GM13977 (cell line): ENCODE measurements at places on chromosomes 6 and 20.

- no peak for DNase-seq
Measured at GRCh38 chr6:41190791-41191190, 10.2 kb downstream of the TREML2 start.

GRCh38 chr20:64111841-64112641, 4.7 kb upstream of the NPBWR2 start:
- DNase-seq, result no peak

DNA sequence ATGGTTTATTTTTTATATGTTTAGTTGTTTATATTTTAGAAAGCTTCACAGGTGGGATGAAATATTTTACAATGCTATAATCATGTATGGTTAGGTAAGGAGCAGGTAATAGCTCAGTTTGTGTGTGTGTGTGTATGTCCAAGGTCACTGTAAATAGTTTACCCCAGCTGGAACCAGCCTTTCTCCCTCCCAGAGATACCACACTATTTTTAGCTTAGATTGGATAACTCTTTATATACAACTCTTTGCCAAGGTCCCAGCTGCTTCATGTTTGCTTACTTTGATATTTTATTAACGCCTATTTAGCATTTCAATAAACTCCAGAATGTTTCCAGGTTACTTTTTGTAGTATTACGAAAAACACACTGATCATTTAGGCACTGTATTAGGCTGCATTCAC, 1.8 kb upstream of the PEX7 start:
- DNase-seq, result no peak

- no peak for DNase-seq
Measured at GRCh38 chr6:163243083-163243482, 171.4 kb upstream of the QKI start.

- DNase-seq, result no peak
Measured at GRCh38 chr6:33828764-33829731, 25.2 kb upstream of the MLN start.

- no peak for DNase-seq
Measured at GRCh38 chr6:3553254-3553653, 96.4 kb upstream of the SLC22A23 start.

GRCh38 chr6:135994857-135995544, 143.5 kb downstream of the PDE7B start:
- no peak for DNase-seq

DNA sequence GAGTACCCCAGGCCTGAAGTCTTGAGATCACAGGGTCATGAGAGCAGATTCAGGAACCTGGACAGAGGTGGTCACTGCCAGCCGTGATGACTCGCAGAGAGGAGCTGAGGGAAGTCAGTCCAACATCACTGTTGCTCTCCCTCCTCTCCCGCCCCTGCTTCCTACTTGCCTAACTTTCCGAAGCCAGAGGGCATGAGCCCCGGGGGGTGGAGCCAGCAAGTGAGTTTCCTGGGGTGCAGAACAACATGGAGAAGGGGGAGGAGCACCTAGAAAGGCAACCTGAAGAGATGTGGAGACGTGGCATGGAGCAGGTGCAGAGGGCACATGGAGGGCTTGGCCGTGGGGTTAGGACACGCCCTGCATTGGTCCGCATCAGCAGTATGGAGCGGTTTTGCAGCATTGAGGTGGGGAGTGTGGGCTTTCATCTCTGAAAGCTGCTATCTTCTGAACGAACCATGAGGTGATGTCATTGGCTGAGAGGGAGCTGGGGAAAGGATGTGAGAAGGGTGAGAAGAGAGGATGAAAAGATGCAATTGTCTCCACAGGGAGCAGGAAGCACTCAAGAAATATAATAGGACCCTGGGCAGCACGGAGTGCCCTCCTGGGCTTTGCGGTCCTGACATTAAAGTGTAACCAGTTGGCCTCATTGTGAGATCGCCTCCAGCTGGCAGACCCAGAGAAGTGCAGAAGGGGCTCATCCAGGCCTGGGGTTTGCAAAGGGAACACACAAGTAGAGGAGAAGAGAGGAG, 25.0 kb downstream of the GDAP1L1 start:
- DNase-seq, result no peak

GRCh38 chr6:20948556-20948955, 414.3 kb downstream of the CDKAL1 start:
- DNase-seq, result no peak

- DNase-seq, result peak; percentile 34
Measured at GRCh38 chr6:119077643-119078375, 655 bp downstream of the FAM184A start.

DNA sequence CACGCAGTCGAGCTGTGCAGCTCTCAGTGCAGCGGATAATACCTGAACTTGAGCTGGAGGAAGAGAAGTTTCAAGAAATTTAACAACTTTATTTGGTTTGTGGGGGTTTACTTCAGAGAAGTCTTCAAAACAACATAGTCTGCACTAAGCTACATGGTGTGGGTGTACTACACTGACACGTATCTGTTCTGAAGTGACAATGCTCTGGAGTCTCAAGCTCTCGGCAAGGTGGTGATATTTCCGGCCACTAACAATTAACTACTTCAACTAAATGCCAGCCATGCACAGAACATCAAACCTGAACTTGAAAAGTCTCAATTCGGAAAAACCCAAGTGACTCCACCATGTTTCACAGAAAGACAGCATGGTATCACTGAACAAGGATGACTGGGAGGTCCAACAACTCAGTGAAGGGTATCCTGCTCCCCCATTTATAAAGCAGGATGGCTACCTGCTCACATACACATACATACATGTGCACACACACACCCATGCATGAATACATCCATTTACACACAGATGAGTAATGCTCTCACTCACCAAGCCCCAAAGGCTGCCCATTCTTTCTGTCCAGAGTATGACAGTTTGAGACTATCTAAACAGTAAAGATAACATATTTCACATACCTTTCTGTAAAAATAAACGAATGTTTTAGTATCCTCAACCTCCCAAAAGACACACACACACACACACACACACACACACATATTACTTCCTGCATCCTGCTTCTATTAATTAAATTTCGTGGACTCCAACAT, 15.4 kb upstream of the ANKRD60 start:
- no peak for DNase-seq

DNA sequence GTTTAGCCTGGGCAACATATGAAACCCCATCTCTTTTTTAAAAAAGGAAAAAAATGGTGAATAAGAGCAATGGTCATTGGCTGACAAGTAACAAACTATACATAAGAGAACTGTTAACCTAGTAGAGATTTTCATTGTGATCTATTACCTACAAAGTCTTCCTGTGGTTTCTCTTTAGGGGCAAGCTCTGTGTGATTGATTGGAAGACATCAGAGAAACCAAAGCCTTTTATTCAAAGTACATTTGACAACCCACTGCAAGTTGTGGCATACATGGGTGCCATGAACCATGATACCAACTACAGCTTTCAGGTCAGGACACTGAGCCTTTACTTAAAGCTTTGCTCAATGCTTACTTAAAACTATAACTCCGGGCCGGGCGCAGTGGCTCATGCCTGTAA, 19.2 kb downstream of the MGME1 start:
- no peak for DNase-seq

- no peak for DNase-seq
Measured at GRCh38 chr20:23503649-23504048, 12.7 kb downstream of the CST8 start.

- DNase-seq, result no peak
Measured at GRCh38 chr6:155580904-155581303, 125.3 kb upstream of the NOX3 start.

GRCh38 chr6:163355426-163355991, 59.0 kb upstream of the QKI start:
- DNase-seq, result no peak

DNA sequence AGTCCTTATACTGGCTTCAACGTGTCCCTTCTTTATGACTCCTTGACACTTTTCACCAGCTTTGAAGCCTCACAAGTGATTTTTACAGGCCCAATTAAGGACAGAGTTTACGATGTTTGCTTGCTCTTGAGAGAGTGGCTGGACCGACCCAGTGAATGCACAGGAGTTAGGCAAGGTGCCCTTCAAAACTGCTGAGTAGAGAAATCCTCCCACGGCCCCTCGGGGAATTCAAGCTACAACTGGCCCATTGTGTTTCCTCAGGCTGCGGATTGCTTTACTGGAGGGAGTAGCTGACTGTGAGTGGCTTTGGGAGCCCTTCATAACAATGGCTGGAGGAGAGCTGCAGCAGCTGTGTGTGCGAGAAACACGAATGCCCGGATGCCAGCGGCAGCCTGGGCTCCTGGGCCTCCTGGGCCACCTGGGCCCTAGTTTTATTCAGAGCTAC, 50.0 kb downstream of the SGK1 start:
- no peak for DNase-seq

- peak; percentile 20 for DNase-seq
Measured at GRCh38 chr6:110728501-110728900, 86.8 kb downstream of the CDK19 start.
